ENCODE measurements at places on chromosomes 13 and 19. TPM values are rescaled to one million over a fixed set of nuclear protein-coding genes. Genes with fewer than 3 reads are reported as not detected.

LYPD4 gene
- total RNA-seq = not detected

PDX1 gene
- not detected for total RNA-seq

SERPINE3 gene
- not detected for total RNA-seq

GRCh38 chr19:4016903-4017638, 9.5 kb downstream of the PIAS4 start:
- peaks cover 12% of the 10 kb centered on the region for H3K4me1 ChIP-seq
- H3K27me3 ChIP-seq = no peaks in the 10 kb centered on the region
- no peak overlapping the region for H3K4me3 ChIP-seq
- DNase-seq = no peak
- H3K36me3 ChIP-seq = peaks cover 49% of the 10 kb centered on the region

DNA sequence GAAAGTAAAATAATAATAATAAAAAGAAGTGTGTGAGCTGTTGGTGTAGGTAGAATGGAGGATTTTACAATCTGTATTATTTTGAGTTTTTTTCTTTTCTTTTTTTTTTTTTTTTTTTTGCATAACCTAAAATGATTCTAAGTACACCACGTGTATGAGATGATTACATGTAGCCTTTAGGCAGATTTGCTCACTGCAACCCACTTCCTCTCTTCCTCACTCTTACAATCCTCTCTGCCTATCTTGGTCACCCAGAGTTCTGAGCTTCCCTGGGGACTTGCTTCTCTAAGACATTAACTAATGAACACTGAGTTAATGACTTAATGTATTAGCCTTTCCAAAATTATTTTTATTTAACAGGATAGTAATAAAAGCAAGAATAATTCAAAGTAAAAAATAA, 1169.6 kb downstream of the EFNB2 start:
- no peaks in the 10 kb centered on the region for H3K4me1 ChIP-seq
- H3K36me3 ChIP-seq = no peaks in the 10 kb centered on the region
- H3K27ac ChIP-seq = no peak overlapping the region
- no peak for DNase-seq

GRCh38 chr19:48554385-48555091, 2.6 kb downstream of the SULT2B1 start:
- H3K4me3 ChIP-seq = no peak overlapping the region
- no peak for DNase-seq
- H3K27ac ChIP-seq = peak overlapping the region; percentile 49
- H3K36me3 ChIP-seq = no peaks in the 10 kb centered on the region
- H3K27me3 ChIP-seq = peaks cover 4% of the 10 kb centered on the region

GRCh38 chr13:72507416-72508199, 219.8 kb downstream of the MZT1 start:
- H3K4me1 ChIP-seq = no peaks in the 10 kb centered on the region
- no peaks in the 10 kb centered on the region for H3K36me3 ChIP-seq
- H3K4me3 ChIP-seq = peak overlapping the region; percentile 10

- no peak for DNase-seq
- no peaks in the 10 kb centered on the region for H3K36me3 ChIP-seq
- H3K4me3 ChIP-seq = no peak overlapping the region
- H3K4me1 ChIP-seq = no peaks in the 10 kb centered on the region
- H3K27me3 ChIP-seq = no peaks in the 10 kb centered on the region
Observed at GRCh38 chr13:38763446-38764381, 76.8 kb downstream of the FREM2 start.

DNA sequence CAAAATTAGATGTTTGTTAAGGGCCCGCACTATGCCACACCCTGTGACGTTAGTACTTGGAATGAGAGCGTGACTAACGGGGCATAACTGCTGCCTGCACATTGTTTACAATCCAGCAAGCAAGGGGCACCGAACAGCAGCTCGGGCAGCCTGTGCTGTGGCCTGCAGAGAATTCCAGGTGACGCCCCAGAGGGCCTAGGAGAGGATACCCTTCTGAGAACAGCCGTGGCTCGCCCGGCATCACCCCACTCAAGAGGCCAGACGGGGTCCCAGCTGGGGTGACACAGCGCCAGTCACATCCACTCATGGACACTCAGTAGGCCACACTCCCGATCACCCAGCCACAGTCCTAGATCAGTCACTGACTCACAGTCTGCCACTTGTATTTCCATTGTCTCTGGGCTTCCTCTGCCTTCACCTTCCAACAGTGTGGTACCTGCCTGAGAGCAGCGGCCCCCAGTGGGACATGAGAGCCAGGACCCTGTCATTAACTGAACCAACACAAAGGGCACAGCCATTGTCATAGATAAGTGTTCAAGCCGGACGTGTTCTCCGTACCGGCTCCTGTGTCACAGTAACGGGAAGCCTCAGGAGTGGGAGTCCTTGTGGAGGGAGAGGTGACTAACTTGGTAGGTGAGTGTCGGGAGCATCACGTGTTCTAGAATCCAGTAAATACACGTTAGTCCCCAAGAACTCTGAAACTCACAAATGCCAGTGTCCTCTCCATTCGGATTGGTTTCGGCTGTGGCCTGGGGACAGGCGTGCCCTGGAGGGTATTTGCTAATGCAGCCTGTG, 7.5 kb downstream of the ZNF331 start:
- no peak overlapping the region for H3K4me3 ChIP-seq
- H3K27ac ChIP-seq = peak overlapping the region; percentile 53
- peaks cover 20% of the 10 kb centered on the region for H3K4me1 ChIP-seq
- DNase-seq = no peak

- no peaks in the 10 kb centered on the region for H3K27me3 ChIP-seq
- DNase-seq = no peak
- H3K27ac ChIP-seq = no peak overlapping the region
- H3K4me1 ChIP-seq = no peaks in the 10 kb centered on the region
- H3K36me3 ChIP-seq = no peaks in the 10 kb centered on the region
Observed at GRCh38 chr13:48994706-48995105, 19.0 kb downstream of the FNDC3A start.
